ENCODE measurements at places on chromosomes 12 and 14.
A peak's percentile ranks its signal among the peaks of the same experiment; 100 is the strongest.

DNA sequence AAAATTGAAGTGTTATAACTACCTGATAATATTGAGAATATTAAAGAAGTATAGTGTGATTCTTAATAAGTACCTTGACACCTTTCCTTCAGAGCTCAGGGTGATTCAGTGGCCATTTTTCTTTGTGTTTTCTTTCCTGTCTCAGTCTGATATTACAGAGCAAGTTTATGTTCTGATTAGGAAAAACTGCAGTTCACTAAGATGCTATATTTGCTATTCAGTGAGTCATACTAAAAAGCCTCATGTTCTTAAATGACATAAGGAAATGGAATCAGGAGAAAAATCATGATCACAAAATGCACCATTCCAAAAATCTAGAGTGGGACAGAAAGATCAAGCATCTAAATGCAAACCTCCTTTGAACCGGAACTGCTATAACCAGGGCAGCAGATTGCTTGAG is 390.6 kb upstream of the ATP2B1 start:
- DNase-seq: no peak

GRCh38 chr12:10718279-10718821 is 4.8 kb downstream of the YBX3 start:
- DNase-seq: no peak

- peak; percentile 77 for DNase-seq
Observed at GRCh38 chr12:128968668-128969067, 115.4 kb downstream of the GLT1D1 start.

DNA sequence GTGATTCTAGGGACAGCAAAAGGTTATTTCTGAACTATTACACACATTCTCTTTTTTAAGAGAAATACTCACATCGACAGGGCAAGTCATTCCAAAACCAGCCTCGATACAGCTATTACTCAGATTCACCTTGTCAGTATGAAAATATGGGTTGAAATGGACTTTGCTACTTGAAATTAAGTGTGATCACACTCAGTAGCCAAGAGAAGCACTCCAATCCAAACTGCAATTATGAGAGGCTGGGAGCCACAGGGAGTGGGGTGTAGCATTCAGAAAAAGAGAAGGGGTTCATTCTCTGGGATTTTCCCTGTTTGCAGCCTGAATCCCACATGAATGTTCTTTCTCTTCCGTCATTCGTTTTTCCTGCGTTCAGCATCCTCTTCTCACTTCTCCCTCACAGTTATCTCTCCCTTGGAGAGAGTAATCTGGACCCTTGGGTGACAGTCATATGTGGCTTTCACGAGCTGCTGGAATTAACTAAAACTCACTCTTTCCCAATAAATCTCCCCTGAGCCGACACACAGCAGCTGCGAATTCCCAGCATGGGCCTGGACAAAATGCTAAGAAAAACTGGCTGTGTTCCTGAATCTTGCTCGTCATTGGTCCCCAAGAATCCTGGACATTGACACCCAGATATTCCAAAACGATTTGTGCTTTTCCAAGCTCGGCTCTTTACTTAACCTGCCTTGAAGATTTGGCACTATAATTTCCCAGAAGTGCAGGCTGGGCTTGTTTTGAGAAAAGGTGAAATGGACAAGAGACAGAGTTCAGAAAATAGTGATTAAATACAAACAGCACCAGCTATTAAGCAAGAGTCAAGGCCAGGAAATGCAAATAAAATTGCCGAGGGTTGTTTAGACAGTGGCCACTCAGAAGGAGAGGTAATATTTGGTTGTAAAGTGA is 199.5 kb upstream of the PLEKHG7 start:
- DNase-seq: no peak

GRCh38 chr12:12379831-12380730 is 23.2 kb downstream of the BORCS5 start:
- DNase-seq: no peak

Data from NCI-H345 (cell line).